ENCODE measurements at places on chromosomes 6 and 20.

- no peak for DNase-seq
Measured at GRCh38 chr6:157483770-157484169, 102.8 kb downstream of the ZDHHC14 start.

- no peak for DNase-seq
Measured at GRCh38 chr6:87126501-87126900, 28.9 kb upstream of the ZNF292 start.

DNA sequence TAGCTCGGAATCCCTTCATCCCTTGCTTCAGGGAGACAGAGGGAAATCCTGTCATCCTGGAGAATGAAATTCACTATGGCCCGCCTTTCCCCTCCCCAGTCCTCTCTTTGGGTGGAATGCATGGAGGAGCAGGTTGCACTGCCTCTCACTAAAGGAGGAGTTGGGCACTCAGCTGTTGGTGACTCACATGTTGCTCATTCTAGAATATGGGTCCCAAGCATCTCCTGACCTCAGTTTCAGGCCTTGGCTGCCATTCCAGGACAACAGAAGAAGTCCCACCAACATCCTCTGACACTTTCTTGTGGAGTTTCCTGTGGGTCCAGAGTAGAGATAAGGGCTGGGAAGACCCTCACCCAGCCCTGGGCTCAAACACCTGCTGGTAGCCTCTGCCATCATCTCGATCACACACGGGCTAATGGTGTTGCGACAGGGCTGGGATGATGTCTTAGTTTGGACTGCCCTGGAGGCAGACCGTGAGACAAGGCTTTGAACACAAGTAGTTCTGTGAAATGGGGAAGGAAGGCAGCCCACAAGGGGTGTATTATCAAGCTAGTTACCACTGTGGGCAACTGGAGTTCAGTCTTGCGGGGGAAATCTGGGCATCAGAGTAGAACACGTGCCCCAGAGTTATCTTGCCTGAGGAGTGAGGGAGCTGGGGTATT, 52.4 kb upstream of the RNF24 start:
- DNase-seq = peak; percentile 58

DNA sequence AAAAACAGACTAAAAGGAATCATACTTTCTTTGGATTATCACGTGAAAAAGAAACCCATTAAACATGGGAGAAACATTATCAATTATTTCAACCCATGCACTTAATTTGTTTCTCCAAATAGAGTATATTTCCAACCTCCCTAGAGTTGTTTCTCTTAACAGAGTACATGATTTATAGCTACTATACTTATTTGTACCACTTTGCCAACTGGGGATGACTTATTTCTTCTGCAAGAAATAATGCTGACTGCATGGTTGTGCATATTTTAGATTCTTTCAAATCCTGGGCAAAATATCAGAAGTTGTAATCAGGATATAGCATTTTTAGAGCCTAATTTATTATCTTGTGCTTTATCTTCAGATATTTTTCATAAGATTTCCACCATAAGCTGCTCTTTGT, 629.1 kb upstream of the EYS start:
- DNase-seq = no peak

- DNase-seq = no peak
Measured at GRCh38 chr20:49319208-49319809, 41.5 kb upstream of the ZNFX1 start.

DNA sequence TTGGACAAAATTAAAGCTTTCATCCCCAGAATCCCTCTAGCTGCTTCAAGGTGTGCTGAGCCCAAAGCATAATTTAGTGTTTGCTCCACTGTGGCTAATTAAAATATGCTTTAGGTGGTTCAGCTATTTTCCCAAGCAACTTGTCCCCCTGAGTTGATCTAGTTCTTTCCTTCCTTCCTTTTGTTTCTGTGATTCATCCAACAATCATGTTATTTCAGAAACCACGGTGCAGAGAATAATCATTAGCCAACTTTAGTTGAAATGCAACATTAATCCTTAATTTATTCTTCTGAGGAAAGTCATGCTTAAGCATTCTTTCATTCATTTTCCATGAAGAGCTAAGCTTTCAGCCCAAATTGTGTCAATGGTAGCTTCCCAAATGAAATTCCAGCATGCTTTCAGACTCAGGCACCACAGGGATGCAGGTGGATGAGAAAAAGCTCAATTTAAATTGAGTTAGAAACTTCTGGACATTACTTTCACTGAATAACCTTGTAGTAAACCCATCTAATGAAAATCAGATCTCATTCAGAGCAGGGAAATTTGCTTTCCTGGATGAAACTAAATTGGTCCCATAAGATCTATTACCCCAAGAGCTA, 209.0 kb upstream of the NT5E start:
- no peak for DNase-seq

- DNase-seq = no peak
Measured at GRCh38 chr6:16966791-16967469, 134.9 kb upstream of the STMND1 start.

GRCh38 chr6:91366781-91367180, 779.9 kb upstream of the MAP3K7 start:
- peak; percentile 57 for DNase-seq

DNA sequence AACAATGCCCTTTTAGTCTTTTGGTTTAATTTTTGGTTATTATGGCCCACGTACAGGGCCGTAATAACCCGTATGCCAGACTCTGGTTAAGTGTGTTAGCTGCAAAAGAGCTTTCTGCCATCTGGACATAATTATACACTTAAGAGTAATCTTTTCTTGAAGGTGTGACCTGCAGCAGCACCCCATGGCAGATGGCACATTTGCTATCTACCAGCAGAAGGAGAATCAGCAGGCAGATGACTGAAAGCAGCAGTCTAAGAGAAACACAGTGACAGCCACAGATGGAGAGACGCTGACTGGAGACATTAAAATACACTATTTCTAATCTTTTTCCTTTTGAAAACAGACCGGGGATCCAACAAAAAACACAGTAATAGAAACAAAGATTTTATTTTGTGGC, 18.7 kb downstream of the ASF1A start:
- DNase-seq = no peak

- no peak for DNase-seq
Measured at GRCh38 chr6:137871291-137871690, 4.2 kb downstream of the TNFAIP3 start.

GRCh38 chr20:56454754-56455153, 13.7 kb upstream of the RTF2 start:
- DNase-seq = no peak

- no peak for DNase-seq
Measured at GRCh38 chr6:44250718-44251123, 3.8 kb downstream of the HSP90AB1 start.

DNA sequence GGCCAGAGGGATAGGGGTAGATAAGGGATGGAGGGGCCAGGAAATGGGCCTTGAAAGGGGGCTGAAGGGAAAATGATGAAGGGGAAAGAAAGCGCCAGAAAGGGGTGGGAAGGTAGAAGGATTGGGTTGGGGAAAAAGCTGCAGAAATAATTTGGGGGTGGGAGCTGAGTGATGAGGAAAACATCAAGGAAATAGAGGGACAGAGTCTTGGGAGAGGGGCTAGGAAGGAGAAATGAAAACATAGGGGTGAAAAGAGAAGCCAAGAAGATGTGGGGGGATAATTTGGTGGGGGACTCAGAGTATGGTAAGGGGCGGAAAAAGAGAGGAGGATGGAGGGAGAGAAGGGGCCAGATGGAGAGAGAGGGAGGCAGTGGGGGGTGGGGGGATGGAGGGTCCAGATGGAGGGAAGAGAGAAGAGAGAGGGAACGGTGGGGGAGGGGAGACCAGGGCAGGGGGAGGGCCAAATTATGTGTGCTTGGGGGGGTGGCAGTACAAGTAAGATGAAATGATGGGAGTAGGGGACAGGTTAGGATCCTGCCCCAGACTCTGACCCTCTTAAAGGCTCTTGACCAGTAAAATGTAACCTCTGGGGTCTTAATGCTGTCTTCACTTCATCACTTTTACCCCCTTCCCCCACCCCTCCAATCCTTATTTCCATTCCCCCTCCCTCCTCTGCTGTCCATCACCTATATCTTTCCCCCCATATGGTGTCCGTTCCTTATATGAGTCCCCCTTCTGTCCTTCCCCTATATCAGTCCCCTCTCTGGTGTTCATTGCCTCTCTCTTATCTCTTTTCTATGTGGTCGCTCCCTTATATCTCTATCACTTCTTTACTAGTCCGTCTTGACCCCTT, 852 bp downstream of the SYNGAP1 start:
- DNase-seq = peak; percentile 31

DNA sequence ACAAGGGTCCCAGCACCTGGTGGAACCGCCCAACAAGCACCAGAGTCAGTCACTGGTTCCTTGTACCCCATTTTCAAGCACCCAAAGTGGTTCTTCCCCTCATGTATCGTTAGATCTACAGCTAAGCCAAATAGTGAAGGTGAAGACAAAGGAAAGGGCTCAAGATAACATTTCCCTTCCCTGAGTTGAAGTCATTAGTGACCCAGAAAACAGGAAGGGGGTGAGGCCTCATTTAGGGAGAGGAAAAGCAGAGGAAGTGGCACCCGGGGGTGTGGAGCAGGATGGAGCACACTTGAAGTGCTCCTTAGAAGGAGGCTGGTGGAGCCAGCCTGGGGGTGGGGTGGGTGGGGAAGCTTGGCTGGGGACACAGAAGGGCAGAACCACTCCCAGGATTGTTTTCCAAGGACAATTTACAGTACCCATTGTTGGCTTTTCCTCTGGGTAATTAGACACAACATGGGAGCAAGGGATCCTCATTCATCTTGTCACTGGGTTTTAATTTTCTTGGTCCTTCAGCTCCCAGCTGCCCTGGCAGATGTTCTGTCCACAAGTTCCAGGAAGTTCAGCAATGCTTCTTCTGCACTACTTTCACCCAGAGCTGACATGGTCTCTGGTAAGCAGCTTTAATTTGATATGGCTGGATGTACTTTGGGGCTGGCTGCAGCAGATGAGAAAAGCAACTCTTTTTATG, 73.3 kb upstream of the CD93 start:
- DNase-seq = no peak

DNA sequence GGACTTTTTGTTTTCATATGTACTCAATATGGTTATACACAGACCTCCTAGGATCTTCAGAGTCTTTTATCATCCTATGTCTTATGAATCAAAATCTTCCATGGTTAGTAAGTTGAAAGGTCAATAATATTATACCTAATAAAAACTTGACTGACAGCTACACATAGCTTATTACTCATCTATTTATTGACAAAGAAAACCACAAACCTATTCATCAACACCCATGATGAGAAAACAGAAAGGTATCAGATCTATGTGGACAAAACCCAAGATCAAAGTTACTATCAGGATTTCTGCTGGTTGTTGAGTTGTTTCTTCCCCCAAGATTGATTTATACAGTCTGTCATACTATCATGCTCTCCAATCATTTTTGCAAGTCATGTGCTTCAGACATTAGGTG, 460.1 kb upstream of the MANEA start:
- no peak for DNase-seq

DNA sequence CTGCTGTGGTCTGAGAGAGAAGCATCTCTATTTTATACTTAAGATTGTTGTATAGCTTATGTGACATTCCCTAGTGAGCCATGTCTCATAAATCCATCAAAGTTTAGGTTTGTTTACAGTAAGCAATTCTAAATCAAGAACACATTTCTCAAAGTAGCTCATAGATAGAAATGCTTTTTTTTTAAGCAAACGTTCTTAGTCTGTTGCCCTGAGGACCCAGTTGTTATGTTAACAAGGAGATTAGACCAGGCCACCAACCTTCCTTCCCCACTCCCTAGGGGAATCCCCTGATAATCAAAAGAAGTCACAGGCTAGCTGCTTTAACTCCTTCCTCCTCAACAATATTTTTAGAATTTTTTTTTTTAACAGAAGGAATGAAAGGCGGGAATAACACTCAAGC, 169.0 kb downstream of the FUT9 start:
- DNase-seq = no peak

GRCh38 chr6:25973923-25974555, 11.4 kb downstream of the TRIM38 start:
- no peak for DNase-seq

GRCh38 chr6:84554074-84554473, 210.3 kb downstream of the TBX18 start:
- no peak for DNase-seq

- DNase-seq = peak; percentile 69
Measured at GRCh38 chr6:165663377-165663735, 315 bp upstream of the PDE10A start.

DNA sequence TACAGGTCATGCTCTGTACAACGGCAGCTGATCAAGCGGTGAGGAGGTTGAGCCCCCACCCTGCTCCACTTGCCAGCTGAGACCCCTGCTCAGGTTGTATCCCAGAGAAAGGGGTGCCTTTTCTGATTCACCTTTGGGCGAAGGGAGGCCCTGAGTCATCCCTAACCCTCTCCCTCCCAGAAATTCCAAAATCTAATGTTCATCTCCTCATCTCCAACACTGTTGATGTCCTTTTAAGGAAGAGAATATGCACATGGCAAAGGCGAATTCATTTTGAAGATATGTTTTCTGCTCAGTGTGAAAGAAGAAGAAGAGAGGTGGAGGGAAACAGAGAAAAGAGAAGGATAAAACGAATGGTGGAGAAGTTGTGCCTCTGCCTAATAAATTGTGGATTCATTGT, 120.5 kb downstream of the SCML4 start:
- DNase-seq = peak; percentile 13

- no peak for DNase-seq
Measured at GRCh38 chr6:1312203-1312472, 240 bp downstream of the FOXQ1 start.

- no peak for DNase-seq
Measured at GRCh38 chr6:13406781-13407180, 78.4 kb upstream of the TBC1D7 start.

Data from islet precursor cell (in vitro differentiated cells).